Ammon's horn (tissue), 1 donor: ENCODE measurements at places on chromosomes 16 and 17.
A peak's percentile ranks its signal among the peaks of the same experiment; 100 is the strongest.

DNA sequence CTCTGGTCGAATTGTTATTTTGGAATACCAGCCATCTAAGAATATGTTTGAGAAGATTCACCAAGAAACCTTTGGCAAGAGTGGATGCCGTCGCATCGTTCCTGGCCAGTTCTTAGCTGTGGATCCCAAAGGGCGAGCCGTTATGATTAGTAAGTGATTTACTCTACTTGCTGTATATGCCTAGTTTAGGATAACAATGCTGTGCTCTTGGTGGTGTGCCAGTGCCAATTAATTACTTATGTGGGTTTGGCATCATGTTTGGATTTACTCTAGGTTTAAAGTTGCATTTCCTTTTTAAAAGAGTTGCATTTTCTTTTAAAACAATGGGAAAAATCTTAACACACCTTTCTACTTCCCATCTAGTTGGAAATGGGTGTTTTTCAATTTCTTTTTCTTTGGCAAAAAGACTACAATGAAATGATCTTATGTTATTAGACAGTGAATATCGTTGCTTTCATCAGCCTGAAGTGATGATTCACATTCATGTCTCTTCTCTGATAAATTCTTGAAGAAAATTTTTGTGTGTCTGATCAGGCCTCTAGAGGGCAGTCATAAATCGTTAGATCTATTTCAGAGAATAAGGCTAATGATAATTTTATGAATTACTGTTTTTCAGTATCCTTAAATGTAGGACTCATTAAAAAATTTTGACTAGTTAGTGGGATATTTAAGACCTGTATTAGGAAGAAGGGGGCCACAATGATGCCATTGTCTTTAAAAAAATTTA is 5.6 kb downstream of the SF3B3 start:
- DNase-seq: peak; percentile 25

- no peak for DNase-seq
These were observed 9.5 kb downstream of the TAX1BP3 start for GRCh38 chr17:3658784-3659449.

GRCh38 chr17:7843257-7843535 is 9.2 kb downstream of the KDM6B start:
- DNase-seq: no peak

- DNase-seq: no peak
These were observed 24.5 kb downstream of the NPLOC4 start for GRCh38 chr17:81612172-81612970.

GRCh38 chr16:55324285-55325079 is 479 bp downstream of the IRX6 start:
- DNase-seq: no peak

DNA sequence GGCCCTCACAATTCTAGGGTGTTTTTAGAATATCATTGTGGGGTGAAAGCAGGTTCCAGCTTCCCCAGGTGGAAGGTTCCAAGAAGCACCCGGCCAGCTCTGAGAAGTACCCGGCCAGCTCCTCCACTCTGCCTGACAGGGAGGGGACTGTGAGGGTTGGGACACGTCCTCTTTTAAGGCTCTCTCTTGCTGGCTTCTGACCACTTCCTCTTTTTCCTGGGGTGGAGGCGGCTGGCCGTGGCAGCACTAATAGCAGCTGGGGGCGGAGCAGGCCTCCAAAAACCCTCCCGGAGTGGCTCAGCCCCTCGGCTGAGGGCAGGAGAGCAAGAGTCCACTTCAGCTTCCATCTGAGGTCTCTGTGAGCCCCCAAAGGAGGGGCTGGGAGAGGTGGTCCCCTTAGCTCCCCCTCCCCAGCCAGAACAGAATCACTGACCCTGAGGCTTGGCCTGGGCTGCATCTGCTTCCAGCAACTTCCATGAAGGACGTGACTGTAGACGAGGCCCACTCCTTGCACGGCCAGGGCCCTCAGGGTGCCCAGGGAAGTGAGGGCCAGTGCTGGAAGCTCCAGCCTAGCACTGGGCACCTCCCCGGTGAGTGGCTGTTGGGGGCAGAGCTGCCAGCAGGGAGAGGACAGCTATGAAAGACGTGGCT is 26.7 kb upstream of the PLCG2 start:
- peak; percentile 75 for DNase-seq

DNA sequence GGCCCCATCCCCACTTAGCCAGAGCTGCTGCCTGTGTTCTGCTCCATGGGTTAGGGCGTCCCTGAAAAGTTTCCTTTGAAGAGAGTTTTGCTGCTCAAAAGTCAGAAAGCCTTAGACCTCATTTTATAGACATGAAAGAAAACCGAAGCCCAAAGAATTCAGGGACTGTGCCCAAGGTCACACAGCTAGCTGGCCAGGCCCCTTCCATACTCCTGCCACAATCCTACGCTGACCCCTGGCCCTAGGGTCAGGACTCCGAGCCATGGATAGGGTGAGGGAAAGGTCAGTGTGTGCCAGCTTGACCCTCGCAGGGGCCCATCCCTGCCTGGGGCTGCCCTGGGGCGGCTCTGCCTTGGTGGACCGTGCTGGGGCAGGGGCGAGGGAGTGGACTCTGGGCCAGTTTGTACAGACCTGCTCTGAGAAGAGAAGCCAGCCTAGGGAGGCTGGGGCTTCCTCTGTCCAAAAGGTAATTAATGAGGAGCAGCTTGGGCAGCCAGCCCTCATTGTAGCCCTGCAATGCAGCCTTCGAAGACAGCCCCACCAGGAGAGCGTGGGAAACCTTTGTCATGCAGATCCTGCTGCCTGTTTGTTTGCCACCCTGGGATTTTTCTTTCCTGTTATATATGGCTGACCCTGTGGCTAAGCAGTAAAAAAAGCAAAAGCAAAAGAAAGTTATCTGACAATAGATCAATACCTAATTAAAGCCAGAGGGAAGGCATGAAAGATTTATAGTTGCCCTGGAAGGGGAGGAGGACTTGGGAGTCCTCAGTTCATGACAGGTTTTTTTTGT is 37.4 kb downstream of the RHBDL3 start:
- DNase-seq: no peak

DNA sequence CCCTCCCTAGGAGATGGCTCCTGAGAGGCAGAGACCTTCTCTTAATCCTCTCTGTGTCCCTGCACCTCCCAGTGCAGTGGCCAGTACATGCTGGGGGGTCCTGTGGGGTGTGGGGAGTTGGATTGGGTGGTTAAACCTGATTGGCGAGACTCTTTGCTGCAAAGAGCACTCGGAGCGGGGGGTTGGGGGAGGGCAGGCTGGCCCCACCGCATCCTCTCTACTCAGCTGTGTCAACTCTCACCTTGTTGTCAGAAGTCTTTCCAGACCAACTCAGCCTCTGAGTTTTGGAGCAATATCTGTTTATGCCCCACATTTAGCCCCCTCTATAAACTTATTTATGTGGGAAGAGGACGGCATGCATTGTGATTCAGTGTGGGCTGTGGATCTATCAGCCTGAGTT is 40.0 kb downstream of the SMARCE1 start:
- no peak for DNase-seq

DNA sequence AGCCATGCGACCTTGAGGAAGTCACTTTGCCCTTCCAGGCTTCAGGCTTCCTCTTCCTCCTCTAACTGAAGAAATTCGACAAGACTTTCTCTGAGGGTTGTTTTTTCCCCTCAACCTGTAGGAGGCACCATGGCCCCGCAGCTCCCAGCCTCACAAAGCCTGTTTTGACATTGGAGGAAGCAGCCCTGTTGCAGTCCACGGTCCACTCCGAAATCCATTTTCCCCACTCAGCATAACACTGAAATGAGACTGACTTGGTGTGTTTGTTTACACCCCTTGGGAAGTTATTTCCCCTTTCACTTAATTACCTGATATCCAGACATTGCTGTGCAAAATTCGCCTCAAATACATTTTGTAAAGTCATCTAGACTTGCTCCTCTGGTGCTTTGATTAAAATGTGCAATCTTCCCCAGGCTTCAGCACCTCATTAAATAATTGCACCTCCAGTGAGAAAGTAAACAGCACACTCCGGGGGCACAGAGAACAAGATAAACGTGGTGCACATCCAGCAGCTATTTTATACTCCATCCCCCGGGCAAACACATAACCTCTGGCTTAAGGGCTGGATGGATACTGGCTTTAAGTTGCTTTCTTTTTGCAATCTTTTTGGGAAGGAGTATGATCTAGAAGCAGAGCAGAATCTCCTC is 41.4 kb upstream of the PIRT start:
- peak; percentile 75 for DNase-seq

DNA sequence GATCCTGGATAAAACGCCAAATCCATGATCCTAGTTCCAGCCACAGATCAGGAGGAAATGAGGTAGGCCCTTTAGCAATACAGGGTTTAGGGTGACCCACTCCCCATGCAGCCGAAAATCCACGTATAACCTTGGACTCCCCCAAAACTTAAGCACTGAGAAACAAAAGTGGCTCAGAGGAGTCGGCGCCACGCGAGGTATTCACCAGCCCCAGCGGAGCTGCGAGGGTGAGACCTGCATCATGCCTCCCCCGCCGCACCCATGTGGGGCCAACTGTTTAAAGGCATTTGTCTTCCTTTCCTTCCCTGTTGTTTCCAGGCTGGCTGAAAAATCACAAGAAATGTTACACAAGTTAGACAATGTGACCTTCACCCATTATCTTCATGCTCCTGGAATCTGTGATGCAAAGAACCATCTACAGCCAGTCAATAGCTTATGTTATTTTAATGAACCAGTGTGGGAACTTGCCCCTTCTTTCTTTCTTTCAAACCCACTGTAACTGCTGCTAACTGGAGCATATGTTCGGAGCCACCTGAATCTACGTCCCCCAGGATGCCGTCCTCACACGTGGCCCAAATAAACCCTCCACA is 98.2 kb upstream of the METRNL start:
- DNase-seq: no peak

DNA sequence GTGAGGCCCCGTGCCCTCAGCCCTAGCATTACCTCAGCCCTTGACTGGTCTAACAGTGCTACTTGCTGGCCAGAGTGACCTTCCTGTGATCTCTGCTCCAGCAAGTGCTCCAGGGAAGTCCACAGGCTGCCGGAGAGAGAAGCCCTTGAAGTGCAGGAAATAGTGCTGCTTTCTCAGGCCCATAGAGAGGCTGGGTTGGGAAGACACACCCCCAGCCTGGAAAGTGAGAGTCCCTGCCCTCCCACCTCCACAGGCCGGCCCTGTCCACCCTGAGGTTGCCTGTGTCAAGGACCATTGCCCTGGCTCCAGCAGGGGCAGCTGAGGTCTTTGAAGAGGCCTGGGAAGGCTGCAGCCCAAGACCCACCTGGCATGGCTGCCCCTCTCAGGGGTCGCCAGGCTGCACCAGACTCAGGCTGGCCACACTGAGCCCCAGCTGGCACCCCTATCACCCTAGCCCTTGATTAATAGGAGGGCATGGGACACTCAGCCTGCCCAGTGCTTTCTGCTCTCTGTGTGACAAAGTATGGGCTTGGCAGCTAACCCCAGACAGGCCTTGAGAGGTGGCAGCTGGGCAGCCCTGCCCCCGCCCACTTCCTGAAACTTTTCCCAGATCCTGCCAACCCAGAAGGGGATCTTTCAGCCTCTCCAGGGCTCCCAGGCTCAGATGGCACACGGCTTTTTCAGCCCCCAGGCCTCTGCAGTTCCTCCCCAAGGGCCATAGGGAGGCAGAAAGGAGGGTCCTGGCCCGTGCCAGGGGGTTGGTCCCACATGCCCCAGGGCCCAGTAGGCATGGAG is 21.7 kb downstream of the ATP6V0D1 start:
- DNase-seq: peak; percentile 45

DNA sequence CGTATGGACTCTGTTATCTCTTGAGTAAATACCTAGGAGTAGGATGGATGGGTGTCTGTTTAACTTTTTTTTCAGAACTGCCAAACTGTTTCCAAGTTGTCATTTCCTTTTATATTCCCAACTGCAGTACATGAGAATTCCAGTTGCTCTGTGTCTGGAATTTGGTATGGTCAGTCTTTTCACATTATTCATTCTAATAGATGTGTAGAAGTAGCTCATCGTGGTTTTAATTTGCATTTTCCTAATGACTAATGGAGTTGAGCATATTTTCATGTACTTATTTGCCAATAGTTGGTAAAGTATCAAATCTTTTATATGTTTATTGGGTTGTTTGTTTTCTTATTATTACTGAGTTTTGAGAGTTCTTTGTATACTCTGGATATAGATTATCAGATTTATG is 27.0 kb downstream of the MRTFB start:
- DNase-seq: no peak

GRCh38 chr16:89562939-89563338 is 2.5 kb downstream of the RPL13 start:
- peak; percentile 34 for DNase-seq

- no peak for DNase-seq
These were observed 138.1 kb downstream of the TRIM37 start for GRCh38 chr17:58968426-58969061.

- DNase-seq: no peak
These were observed 1.5 kb upstream of the FBXL16 start for GRCh38 chr16:707062-707538.

GRCh38 chr17:78953356-78954350 is 26.1 kb downstream of the LGALS3BP start:
- DNase-seq: no peak

GRCh38 chr16:49078104-49078503 is 203.5 kb downstream of the CBLN1 start:
- no peak for DNase-seq
